Heart left ventricle (tissue), 16 donors: ENCODE measurements at places on chromosomes 4 and X. TPM values are rescaled to one million over a fixed set of nuclear protein-coding genes. Genes with fewer than 3 reads are reported as not detected.

DNA sequence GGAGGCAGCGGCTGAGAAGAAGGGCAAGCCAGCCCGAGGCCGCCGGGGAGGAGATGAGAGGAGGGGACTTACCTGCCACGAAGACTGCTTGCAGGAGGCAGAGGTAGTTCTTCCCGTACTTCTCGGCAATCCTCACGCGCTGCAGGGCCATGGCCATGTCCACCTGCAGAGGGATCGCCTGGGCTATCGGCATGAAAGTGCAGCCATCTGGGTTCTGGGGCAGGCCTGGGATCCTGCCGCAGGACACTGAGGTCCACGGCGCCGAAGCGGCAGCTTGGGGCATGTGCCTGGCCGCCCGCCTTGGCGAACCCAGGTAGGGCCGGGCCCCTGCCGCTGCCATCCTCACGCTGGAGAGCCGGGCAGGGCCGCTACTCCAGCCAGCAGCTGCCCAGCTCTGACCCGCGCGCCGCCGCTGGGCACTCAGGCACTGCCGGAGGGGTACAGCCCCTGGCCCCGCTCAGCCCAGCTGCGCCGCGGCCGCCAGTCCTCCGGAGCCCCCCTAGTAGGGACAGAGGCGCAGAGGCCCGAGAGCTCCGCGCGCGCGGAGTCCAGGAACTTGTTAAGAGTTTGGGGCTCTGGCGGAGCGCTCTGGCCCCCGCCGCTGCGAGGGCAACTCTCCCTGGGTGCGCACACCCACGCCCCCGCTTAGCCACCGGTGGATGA, 16.0 kb downstream of the MCF2 start:
- no peaks in the 10 kb centered on the region for H3K4me1 ChIP-seq
- H3K36me3 ChIP-seq: no peaks in the 10 kb centered on the region
- no peaks in the 10 kb centered on the region for H3K27me3 ChIP-seq
- H3K4me3 ChIP-seq: peak overlapping the region; percentile 53
- no peak for DNase-seq

- H3K4me1 ChIP-seq: no peaks in the 10 kb centered on the region
- no peaks in the 10 kb centered on the region for H3K27me3 ChIP-seq
- H3K36me3 ChIP-seq: peaks cover 4% of the 10 kb centered on the region
These were observed 57.5 kb downstream of the MTM1 start for GRCh38 chrX:150625875-150626274.

DNA sequence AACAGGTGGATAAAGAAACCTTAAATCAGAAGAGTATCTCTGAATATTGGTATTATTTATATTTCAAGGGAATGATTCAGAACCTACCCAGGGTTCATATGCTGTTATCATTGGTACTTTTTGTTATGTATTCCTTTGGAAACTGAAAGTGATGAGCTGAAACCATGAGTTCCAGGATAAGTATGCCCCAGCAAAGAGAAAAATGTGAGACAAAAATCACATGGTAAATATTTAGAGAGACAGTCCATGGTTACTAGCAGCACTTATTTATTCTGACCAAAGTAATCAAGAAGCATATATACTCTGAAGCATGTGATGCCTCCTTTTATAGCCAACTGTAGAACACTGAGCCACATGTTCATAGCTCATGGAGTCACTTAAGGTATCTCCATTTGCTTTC, 277.7 kb downstream of the ARAP2 start:
- no peaks in the 10 kb centered on the region for H3K36me3 ChIP-seq
- H3K4me1 ChIP-seq: no peaks in the 10 kb centered on the region
- H3K27me3 ChIP-seq: no peaks in the 10 kb centered on the region
- no peak overlapping the region for H3K4me3 ChIP-seq

- no peak for DNase-seq
- H3K27me3 ChIP-seq: no peaks in the 10 kb centered on the region
- H3K4me1 ChIP-seq: no peaks in the 10 kb centered on the region
- no peak overlapping the region for H3K4me3 ChIP-seq
- peaks cover 45% of the 10 kb centered on the region for H3K36me3 ChIP-seq
These were observed 112.2 kb downstream of the ZAR1 start for GRCh38 chr4:48602222-48602621.

DNA sequence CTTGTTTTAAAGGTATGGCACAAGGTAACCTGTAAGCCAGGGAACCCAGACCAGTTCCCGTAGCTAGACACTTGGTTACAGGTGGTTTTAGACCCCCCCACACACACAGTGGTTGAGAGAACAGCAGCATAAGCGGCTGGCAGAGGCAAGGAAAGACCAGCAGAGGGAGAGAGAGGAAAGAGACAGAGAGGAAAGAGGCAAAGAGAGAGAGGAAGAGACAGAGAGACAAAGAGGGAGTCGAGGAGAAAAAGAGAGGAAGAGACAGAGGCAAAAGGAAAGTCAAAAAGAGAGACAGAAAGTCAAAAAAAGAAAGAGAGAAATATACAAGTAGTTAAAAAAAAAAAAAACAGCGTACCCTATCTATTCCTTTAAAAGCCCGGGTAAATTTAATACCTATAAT, 19.5 kb upstream of the PCSK1N start:
- no peaks in the 10 kb centered on the region for H3K27me3 ChIP-seq
- no peaks in the 10 kb centered on the region for H3K36me3 ChIP-seq
- no peak for DNase-seq
- H3K4me3 ChIP-seq: no peak overlapping the region
- H3K4me1 ChIP-seq: no peaks in the 10 kb centered on the region

DNA sequence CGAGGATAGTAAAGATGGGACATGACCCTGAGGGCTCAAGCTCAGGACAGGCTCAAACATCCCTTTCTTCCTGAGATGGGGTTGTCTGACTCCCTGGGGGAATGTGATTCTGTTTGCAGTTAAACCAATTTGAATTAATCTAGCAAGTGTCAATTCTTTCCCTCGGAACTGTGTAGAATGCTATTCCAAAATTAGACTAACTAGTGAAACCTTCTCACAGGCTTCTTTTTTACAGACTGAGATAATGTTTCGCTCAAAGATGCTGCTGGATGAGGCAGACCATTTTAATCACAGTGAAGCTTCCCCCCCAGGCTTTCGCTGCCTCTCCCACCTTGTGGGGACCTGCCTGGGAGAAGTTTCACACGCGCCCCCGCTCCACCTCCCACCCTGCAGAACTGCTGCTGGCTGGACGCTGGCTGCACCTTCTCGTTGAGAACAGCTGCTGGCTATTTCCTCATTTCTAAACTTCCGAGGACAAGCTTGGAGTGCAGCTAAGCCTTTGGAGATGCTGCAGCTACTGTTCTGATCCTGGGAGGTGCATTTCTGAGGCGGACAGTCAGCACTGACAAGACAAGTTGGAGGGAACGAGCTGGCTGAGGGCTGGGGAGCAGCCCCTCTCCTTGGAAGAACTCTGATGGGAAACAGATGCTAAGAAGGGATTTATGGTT, 297.8 kb downstream of the RAPGEF2 start:
- no peak for DNase-seq
- no peaks in the 10 kb centered on the region for H3K27me3 ChIP-seq
- H3K36me3 ChIP-seq: no peaks in the 10 kb centered on the region
- H3K4me3 ChIP-seq: peak overlapping the region; percentile 31
- H3K27ac ChIP-seq: peak overlapping the region; percentile 65

Gene CFI
- total RNA-seq: 52.0 TPM
